NB4 (cell line): ENCODE measurements at places on chromosomes 7 and 10.

GRCh38 chr7:41121228-41121627, 581.7 kb downstream of the INHBA start:
- DNase-seq = no peak

DNA sequence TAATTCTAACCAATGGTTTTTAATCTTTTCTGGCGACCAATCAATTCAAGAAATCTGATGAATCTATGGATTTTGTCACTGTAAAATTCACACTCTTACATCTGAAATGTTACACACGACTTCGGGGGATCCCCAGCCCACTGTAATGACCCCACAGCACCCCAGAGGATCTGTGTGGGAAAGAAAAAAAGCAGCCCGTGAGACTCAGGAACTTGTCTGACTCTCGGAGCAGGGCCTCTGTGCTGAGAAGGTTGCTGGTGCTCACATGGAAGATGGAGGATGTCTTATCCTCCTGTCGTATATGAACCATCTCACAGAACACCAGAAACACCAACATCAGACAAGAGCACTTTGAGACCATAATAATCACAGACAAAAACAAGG, 228.4 kb upstream of the INHBA start:
- DNase-seq = no peak

- DNase-seq = no peak
Observed at GRCh38 chr10:122331100-122331499, 43.4 kb upstream of the PLEKHA1 start.

GRCh38 chr10:124661660-124662180, 82.5 kb downstream of the FAM53B start:
- no peak for DNase-seq

DNA sequence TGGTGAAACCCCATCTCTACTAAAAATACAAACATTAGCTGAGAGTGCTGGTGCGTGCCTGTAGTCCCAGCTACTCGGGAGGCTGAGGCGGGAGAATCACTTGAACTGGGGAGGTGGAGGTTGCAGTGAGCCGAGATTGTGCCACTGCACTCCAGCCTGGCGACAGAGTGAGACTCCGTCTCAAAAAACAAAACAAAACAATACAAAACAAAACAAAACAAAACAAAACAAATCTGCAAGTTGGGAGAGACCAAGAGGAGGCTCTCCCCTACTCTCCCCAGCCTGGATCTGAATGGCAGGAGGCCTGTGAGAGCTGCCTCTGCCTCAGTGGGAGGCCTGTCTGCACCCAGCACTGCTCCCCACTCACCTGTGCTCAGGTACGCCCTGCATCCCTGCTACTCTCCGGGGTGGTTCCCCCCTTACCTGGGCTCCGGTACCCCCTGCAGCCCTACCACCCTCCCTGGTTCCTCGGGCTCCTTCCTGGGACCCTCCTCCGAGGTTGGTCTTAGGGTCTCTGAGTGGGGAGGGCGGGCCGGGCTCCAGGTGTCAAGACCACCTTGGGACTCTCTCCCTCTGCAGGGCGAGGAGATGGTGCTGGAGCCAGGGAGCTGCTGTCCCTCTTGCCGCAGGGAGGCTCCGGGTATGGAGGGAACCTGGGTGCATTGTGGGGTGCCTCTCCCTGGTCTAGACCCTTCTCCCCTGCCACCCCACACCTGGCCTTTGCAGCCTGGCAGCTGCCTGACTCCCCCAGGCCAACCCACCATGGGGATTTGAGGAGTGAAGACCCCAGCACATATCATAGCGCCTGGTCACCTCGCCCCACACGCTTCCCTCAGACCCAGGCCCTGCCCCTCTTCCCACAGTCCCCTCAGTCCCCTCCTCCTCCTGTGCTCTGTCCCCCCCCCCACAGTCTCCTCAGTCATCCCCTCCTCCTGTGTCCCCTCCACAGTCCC, 9.5 kb upstream of the ZNF862 start:
- DNase-seq = no peak
